ENCODE measurements at places on chromosomes 1 and 21.

DNA sequence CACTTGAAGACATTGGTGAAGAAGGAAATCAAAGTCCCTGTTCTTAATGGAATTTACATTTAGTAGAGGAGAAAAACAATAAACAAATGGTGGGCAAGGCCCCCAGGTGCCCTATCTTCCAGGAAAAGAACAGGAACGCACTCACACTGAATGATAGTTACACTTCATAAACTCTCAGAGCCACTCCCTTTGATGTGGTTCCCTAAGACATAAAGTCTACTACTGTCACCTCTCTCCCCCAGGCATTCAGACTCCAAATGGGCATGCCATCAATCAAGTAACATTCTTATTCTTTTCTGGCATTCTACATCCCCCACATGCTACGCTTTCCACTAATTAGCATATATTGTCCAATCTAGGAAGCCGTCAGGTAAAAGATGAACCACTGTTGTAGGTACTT lies 36.6 kb upstream of the PIGC start:
- DNase-seq: no peak

GRCh38 chr1:233944601-233945000 lies 40.1 kb downstream of the SLC35F3 start:
- no peak for DNase-seq

GRCh38 chr21:42364304-42364865 lies 1.9 kb downstream of the TFF1 start:
- DNase-seq: no peak

- no peak for DNase-seq
Observed at GRCh38 chr1:205204552-205204951, 7.0 kb downstream of the DSTYK start.

- no peak for DNase-seq
Observed at GRCh38 chr1:112317611-112318062, 78.4 kb upstream of the CTTNBP2NL start.

Measured in stimulated activated CD4-positive, alpha-beta T cell treated with anti-CD3 and anti-CD28 coated beads, Interleukin-1b, Interleukin-23, amount 100 ng/mL, for 48 hours (primary cell).